CD4-positive, CD25-positive, alpha-beta regulatory T cell (primary cell): ENCODE measurements at places on chromosomes 4 and X. TPM values are rescaled to one million over a fixed set of nuclear protein-coding genes. Genes with fewer than 3 reads are reported as not detected.

DNA sequence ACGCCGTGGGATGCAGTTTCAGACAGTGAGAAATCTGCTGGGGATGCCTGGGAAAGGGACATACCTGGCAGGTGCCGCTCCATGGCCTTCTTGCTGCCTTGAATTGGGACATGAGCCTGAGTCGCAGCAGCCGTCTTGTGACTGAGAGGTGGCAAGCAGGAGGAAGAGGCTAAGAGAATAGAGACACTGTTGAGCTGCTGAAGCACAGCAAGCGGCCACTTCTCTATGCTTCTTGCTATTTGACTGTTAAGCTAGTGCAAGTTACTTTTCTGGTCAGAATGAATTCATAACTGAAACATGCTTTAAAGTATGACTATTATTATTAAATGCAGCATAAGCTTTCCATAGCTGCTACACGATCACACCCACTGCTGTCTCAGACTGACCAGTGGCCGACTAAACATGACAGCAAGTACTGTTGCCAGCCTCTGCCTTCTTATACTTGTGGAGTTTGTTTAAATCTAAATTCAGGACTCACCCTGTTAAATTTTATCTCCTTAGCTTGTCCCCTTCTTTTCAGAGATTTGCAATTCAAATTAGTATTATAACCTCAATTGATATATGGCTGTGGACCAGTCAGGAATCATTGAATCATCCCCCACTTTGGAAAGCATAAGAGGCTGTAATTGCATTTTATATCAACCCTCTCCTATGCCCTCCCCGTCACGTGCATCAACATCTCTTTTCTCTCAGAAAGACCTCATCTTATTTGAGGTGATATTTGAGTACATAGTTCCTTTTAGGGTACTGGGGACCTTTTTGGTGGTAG is 24.8 kb upstream of the ACSL1 start:
- DNase-seq: no peak
- no peaks in the 10 kb centered on the region for H3K36me3 ChIP-seq
- H3K4me3 ChIP-seq: no peak overlapping the region
- peaks cover 17% of the 10 kb centered on the region for H3K27me3 ChIP-seq

DNA sequence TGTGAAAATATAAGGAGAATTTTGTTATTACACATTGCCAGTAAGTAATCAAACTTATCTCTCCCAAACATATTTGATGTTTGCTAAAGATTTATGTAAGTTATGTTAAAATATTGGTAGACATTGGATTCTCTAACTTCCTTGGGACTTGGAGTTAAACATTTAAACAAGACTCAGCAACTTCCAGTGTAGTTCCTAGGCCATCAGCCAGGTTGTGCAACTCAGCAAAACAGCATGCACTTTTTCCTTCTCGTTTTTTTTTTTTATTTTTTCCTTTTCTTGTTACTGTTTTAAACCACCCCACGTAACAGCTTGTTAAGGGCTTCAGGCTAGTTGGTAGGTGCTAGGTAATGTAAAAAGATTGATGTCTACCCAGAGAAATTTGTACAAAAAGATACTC is 510.4 kb downstream of the ANKRD50 start:
- no peak overlapping the region for H3K27ac ChIP-seq
- H3K36me3 ChIP-seq: no peaks in the 10 kb centered on the region
- no peaks in the 10 kb centered on the region for H3K27me3 ChIP-seq
- H3K4me3 ChIP-seq: no peak overlapping the region
- H3K4me1 ChIP-seq: no peaks in the 10 kb centered on the region
- no peak for DNase-seq

- no peak overlapping the region for H3K4me3 ChIP-seq
- no peak overlapping the region for H3K27ac ChIP-seq
- no peak for DNase-seq
- H3K27me3 ChIP-seq: no peaks in the 10 kb centered on the region
- H3K4me1 ChIP-seq: no peaks in the 10 kb centered on the region
These were observed 136.1 kb upstream of the MAP9 start for GRCh38 chr4:155512817-155513216.

DNA sequence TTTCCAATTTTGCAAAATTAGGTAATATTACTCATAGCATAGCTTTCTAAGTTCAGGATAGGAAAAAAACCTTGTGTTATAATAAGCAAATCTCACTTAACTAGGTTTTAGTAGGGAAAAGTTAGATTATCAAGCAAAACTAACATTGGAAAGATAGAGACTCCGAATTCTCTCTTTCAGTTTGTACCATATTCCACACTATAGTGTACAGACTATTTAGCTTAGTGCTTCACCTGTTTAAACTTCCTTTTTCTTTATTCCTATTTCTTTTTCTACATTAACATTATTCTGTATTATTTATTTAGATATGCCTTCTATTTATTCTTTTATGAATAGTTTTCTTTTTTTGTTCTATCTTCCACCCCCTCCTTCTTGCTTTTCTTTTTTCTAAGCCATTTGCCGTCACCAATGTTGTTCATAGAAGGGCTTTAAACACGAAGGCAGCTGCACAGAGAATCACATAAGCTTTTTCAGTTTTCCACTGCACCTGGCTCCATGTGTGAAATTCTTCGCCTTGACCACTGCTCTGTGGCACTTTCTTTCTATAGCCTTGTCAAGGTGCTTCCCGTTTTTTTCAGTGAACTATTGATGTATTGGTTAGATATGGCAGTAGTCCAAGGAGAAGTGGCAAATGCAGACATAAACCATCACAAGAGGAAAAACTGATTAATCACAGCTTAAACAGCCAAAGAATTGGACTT is 8.5 kb downstream of the PCDH10 start:
- no peak overlapping the region for H3K4me3 ChIP-seq
- no peaks in the 10 kb centered on the region for H3K4me1 ChIP-seq
- H3K27me3 ChIP-seq: peaks cover 2% of the 10 kb centered on the region
- no peak for DNase-seq

The CT45A5 gene
- not detected for polyA plus RNA-seq
